ENCODE measurements at places on chromosomes 12 and 14.

- no peak for DNase-seq
Measured at GRCh38 chr12:124613151-124613585, 45.8 kb upstream of the NCOR2 start.

- DNase-seq = no peak
Measured at GRCh38 chr14:100688598-100689461, 37.9 kb upstream of the DLK1 start.

DNA sequence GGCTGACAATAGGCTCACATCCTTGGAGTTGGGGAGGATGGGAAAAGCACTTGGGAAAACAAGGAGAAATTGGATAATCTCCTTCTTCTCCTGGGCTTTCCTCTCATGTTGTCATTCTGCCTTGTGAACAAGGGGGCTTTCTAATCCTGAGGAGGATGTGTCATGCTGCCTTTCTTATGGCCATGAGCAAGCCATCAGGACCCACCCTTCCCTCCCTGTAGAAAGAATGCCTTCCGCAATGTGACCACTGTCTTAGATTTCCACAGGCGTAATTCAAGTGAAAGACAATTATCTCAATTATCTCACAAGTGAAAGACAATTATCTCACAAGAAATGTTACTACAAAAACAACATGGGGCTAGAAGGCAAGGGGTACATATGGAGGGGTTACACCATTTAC is 3.0 kb upstream of the OR6S1 start:
- DNase-seq = no peak

- DNase-seq = no peak
Measured at GRCh38 chr14:101134851-101135433, 231.4 kb upstream of the RTL1 start.

DNA sequence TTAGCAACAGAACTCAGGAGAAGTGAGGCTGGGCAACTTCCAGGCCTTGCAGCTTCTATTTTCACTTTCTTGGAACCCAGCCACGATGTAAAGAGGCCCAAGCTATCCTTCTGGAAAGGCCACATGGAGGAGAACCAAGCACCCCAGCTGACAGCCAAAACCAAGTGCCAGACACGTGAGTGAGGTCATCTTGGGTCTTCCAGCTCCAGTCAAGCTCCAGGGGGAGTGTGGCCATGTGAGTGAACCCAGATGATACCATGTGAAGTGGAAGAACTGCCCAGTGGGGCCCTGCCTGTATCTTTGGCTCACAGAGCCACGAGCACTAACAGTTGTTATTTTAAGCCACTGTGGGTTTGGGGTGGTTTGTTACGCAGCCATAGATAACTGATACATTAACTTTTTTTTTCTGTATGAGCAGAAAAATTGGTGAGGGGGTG is 126.8 kb upstream of the MAP1LC3B2 start:
- no peak for DNase-seq
